ENCODE measurements at places on chromosomes 5 and 9. TPM values are rescaled to one million over a fixed set of nuclear protein-coding genes. Genes with fewer than 3 reads are reported as not detected.

Gene COL23A1
- total RNA-seq, result 3.0 TPM

Gene PCDHGA5
- total RNA-seq, result 3.9 TPM

Gene PDE6A
- not detected for total RNA-seq

Gene DBH
- not detected for total RNA-seq

Gene SHB
- 23.0 TPM for total RNA-seq

Gene SLC6A18
- total RNA-seq, result not detected

Gene DEPDC1B
- 0.37 TPM for total RNA-seq

Gene CA9
- not detected for total RNA-seq

Gene INSYN2B
- total RNA-seq, result not detected

Gene SLC25A2
- 1.00 TPM for total RNA-seq

Gene SCGB3A2
- not detected for total RNA-seq

Gene GCNT4
- total RNA-seq, result 3.0 TPM

Gene SMAD5
- 79.2 TPM for total RNA-seq
